ENCODE measurements at places on chromosomes 13 and 19.
A peak's percentile ranks its signal among the peaks of the same experiment; 100 is the strongest.

GRCh38 chr19:47274891-47275761 lies 441 bp downstream of the INAFM1 start:
- DNase-seq, result no peak

DNA sequence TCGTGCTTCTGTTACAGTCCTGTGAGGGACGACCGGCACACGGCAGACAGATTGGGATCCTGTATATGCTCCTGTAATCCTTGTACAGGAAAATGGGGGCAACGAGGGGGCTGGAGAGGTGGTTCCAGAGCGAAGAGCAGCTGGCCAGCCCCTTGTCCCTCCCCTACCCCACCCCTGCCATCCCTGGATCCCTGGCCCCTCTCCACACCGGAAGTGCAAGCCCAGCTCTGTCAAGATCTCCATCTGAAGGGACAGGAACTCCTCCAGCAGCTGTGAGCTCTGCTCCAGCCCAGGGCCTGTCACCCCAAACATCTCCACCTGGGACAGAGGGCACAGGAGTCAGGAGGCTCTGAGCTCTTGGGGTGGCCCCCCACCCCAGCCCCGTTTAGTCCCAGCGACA lies 5.5 kb upstream of the CCER2 start:
- DNase-seq, result no peak

GRCh38 chr13:110319397-110319773 lies 12.3 kb downstream of the COL4A2 start:
- no peak for DNase-seq

DNA sequence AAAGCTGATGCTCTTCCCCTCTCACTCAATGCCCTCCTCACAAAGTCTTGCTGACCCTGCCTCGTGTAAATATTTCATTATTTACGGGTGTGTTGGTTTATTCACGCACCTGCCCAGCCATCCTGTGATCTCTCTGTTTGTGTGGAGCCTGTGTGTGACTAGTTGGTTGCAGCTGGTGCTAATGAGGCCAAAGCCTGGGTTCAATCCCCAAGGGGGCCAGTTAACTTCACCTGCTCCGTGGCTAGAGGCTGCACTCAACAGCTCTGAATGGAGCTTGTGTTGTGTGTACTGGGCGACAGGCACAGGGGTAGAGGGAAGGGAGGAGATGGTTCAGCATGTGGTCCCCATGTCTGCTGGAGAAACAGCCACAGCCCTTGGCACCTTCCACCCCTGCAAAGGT lies 109.5 kb downstream of the DNAJC15 start:
- no peak for DNase-seq

DNA sequence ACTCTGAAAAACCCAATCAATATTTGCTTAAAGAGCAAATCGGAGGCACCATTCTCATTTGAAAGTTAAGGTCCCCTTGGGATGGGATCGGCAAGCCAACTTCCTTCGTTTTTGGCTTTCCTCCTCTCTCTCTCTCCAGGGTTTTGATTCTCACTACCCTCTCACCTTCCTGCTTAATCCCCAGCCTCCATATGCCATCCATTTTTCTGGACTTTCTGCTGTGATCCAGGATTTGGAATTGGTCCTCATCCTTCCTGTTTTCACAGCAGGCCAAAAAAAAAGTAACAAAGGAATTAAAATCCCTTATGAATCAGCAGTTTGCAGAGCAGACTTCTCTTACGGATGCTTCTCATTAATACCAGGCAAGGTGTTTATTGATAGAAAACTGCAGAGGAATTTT lies 283.1 kb upstream of the TMTC4 start:
- no peak for DNase-seq

DNA sequence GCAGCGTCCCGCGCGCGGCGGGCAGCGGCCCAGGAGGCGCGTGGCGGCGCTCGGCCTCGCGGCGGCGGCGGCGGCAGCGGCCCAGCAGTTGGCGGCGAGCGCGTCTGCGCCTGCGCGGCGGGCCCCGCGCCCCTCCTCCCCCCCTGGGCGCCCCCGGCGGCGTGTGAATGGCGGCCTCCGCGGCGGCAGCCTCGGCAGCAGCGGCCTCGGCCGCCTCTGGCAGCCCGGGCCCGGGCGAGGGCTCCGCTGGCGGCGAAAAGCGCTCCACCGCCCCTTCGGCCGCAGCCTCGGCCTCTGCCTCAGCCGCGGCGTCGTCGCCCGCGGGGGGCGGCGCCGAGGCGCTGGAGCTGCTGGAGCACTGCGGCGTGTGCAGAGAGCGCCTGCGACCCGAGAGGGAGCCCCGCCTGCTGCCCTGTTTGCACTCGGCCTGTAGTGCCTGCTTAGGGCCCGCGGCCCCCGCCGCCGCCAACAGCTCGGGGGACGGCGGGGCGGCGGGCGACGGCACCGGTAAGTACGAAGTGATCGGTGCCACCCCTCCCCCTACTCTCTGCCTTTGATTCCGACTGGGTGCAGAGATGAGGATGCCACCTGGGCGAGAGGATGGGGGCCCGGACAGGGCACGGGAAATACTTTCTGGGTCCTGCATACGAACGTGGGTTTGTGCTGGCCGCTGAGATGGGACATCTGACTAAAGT lies 874 bp downstream of the TRIM28 start:
- DNase-seq, result peak; percentile 43

GRCh38 chr13:44088411-44088810 lies 208.7 kb downstream of the LACC1 start:
- no peak for DNase-seq

GRCh38 chr13:65725006-65725405 lies 1505.1 kb downstream of the PCDH9 start:
- no peak for DNase-seq

- DNase-seq, result no peak
Measured at GRCh38 chr13:49972709-49973108, 24.1 kb upstream of the TRIM13 start.

- DNase-seq, result no peak
Measured at GRCh38 chr13:25980255-25980654, 71.6 kb downstream of the SHISA2 start.

DNA sequence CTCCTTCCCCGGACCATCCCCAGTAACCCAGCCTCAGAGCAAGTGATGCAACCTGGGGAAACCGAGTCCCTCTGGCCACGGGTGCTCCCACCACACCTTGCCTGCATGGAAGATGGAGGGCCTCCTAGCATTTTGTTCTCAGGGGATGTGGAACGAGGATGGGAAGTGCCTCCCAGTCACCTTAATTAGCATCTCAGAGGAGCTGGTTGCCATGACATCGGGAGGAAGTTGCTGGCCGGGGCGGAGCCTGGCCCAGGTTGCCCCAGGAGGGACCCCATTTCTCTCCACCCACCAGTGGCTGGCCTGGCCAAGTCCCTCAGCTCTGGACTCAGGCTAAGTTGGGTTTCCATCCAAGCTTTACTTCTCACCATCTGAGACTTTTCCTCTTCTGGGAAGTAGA lies 24.1 kb upstream of the PTPRS start:
- no peak for DNase-seq

GRCh38 chr13:43425234-43425633 lies 361.5 kb downstream of the ENOX1 start:
- DNase-seq, result no peak

DNA sequence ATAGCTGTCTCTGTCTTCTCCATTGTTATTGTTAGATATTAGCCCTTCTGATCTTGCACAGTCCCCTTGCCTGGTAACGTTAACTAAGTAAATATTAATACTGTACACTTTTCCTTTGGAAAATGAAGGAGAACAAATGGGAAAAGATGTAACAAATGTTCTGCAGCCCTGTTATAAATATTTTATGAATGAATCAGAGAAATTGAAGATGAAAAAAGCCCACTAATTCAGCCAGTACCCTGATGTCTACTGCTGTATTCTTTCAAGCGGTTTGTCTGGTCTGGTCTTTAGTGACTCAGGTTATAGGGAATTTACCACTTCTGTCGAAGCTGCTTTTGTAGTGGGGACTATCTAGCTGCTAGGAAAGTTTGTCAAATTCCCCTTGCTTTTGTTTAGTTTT lies 121.0 kb downstream of the COG6 start:
- no peak for DNase-seq

DNA sequence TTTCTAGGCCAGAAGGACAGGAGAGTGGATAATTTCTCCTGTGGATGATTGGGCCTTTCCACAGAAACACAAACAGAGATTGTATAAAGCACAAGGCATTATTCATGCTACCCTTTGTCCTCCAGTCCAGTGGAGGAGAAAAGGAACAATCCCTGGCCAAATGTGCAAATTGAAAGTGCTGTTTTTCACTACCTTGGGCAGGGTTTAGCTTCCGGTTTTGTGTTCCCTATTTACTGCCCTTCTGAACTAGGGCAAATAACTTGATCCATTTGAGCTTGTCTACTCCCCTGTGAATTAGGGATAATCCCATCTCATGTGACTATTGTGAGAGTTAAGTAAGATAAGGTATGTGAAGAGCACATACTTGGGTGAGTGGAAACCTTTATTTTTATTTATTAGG lies 13.3 kb downstream of the PDX1 start:
- DNase-seq, result no peak

Measured in stimulated activated CD8-positive, alpha-beta memory T cell treated with anti-CD3 and anti-CD28 coated beads, Interleukin-7, amount 100 ng/mL, for 24 hours (primary cell).